ENCODE measurements at places on chromosomes 16 and 17.
A peak's percentile ranks its signal among the peaks of the same experiment; 100 is the strongest.

GRCh38 chr17:17833658-17834357 is 3.0 kb downstream of the SREBF1 start:
- DNase-seq, result no peak

DNA sequence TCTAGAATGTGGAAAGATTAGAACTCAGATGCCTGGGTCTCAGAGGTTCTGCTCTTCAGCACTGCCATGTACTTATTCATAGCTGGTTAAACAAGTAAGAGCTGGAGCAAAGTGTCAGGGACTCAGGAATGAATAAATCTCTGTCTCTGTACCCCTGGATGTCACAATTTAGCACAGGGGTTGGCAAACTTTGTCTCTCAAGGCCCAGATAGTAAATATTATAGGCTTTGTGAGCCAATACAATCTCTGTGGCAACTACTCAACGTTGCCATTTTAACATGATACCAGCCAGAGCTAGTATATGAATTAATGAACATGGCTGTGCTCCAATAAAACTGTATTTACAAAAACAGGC is 220.3 kb upstream of the MON1B start:
- no peak for DNase-seq

DNA sequence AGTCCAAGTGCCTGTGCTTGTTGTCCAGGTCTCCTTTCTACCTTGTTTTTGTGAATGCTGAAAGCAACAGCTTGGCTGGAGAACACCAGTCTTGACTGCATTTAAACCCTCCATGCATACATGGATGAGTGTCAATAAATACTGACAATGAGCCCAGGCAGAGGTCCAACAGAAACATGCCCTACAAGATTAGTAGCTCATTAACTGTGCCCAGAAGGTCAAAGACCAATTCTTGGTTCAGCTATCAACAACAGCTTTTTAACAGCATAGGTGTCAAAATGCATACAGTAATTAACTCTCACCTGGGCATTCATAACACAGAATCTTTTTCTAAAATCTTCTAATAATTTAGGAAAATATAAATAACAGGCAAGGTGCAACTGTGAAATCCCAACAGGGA is 63.2 kb downstream of the N4BP1 start:
- DNase-seq, result no peak

- peak; percentile 71 for DNase-seq
Measured at GRCh38 chr17:1720856-1721386, 3.6 kb upstream of the WDR81 start.

Data from CD4-positive, alpha-beta memory T cell (primary cell).